Nephron progenitor cell (in vitro differentiated cells): ENCODE measurements at places on chromosomes 6 and 20.
A peak's percentile ranks its signal among the peaks of the same experiment; 100 is the strongest.

DNA sequence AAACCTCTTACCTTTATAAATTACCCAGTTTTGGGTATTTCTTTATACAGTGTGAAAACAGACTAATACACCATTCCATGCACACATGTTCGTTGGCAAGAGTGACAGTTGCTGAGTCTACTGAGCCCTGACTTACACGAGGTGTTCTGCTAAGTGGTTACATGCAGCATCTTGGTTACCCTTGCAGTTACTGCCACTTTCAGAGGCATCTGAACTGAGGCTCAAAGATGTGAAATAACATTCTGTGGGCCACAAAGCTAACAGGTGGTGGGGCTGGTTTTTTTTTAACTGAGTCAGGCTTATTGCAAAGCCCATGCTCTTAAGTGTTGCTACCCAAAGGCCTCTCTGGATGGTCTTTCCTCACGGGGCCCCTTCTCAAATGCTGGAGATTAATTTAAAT lies 54.4 kb upstream of the GTSF1L start:
- H3K27me3 ChIP-seq, result peaks cover 9% of the 10 kb centered on the region
- DNase-seq, result no peak
- H3K36me3 ChIP-seq, result no peaks in the 10 kb centered on the region
- H3K4me3 ChIP-seq, result no peak overlapping the region
- no peaks in the 10 kb centered on the region for H3K4me1 ChIP-seq

DNA sequence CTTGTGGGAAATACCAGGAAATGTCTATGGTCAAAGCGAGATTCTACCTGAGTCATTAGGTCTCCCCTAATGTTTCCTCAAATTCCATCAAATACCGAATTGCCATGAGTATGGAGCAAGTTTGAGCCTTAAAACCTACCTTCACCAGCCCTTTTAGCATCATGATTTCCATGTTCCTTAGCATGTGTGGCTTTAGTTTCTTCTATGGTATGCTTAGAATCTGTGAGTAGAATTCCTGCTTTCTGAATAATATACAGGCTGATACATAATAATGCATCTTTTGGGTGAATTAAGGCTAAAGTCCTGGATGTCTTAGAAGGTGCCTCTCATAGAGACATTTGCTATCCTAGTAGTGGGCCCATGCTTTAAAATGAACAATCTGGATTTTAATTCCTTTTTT lies 32.0 kb downstream of the TSPYL4 start:
- no peaks in the 10 kb centered on the region for H3K27me3 ChIP-seq
- no peak for DNase-seq
- peaks cover 5% of the 10 kb centered on the region for H3K36me3 ChIP-seq
- H3K27ac ChIP-seq, result no peak overlapping the region

GRCh38 chr6:136523196-136523595 lies 27.0 kb downstream of the MAP7 start:
- no peak for DNase-seq
- no peaks in the 10 kb centered on the region for H3K36me3 ChIP-seq
- peaks cover 14% of the 10 kb centered on the region for H3K27me3 ChIP-seq
- no peak overlapping the region for H3K27ac ChIP-seq
- H3K4me3 ChIP-seq, result no peak overlapping the region

GRCh38 chr20:45958593-45958992 lies 13.4 kb downstream of the ZNF335 start:
- H3K4me1 ChIP-seq, result no peaks in the 10 kb centered on the region
- no peak for DNase-seq
- no peak overlapping the region for H3K4me3 ChIP-seq
- H3K36me3 ChIP-seq, result peaks cover 50% of the 10 kb centered on the region

DNA sequence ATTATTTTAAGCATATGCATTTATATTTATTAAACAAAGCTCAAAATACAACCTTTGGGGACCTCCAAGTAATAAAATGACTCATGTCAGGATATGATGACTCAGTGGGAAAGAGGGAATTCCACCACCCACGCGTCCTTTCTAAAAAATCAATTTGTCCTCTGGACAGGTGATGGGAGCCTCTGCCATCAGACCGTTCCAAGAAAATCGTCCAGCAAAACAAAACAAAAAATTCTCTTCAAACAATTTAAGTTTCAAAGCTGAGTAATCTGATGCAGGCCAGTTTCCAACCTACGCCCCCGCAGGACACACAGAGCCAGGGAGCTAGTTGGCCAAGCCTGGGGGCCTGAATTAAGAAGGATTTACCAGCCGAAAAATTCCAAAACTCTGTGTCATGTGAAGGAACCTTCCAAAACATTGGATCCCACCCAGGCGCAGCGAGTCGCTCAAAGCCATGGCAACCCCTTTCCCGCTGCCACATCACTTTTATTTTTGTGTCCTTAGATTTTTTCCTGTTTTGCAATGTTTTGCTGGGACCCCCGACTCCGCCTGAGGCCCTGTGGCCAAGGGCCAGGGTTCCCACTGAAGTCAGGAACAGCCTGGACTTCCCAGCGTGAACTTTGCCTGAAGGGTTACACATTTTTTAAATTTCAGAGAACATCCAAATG lies 95.3 kb downstream of the NFATC2 start:
- H3K27ac ChIP-seq, result peak overlapping the region; percentile 48
- peaks cover 6% of the 10 kb centered on the region for H3K27me3 ChIP-seq
- H3K36me3 ChIP-seq, result no peaks in the 10 kb centered on the region
- DNase-seq, result no peak
- H3K4me3 ChIP-seq, result no peak overlapping the region
- peaks cover 66% of the 10 kb centered on the region for H3K4me1 ChIP-seq

DNA sequence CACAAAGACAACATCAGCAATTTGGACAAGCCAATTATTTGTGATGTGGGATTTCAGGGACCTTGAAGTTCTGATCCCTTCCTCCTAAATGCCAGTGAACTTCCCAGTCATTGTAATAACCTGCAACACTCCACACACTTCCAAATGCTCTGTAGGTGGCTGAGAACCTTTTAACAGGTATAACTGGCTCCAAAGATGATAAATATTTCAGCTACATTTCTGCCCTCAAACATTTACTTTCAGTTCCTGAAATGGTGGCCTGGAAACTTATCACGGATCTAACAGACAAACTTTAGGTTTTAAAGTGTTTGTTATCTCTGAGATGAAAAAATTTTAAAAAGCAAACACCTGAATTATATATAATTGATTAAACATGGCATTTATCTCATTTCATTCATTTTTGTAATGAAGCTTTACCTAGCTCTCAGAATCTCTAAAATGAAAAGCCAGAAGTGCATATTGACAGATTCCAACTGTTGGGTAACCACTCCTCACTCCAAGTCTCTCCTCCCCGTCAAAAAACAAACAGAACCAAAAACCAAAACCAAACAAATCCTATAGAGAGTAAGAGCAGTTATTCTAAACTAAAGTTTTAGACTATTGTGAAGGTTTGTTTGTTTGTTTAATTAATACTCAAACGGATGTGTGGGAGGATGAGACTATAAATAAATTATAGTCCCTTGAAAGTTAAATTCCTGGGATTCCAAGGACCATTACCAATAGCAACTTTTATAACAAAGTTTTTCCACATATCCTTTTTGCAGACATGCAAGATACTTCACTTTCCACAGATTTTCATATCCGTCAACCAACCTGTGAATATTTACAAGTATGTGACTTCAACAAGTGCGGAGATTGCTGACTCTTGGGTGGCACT lies 12.4 kb upstream of the KIAA0408 start:
- no peak overlapping the region for H3K4me3 ChIP-seq
- H3K27me3 ChIP-seq, result no peaks in the 10 kb centered on the region
- H3K27ac ChIP-seq, result no peak overlapping the region
- DNase-seq, result no peak

DNA sequence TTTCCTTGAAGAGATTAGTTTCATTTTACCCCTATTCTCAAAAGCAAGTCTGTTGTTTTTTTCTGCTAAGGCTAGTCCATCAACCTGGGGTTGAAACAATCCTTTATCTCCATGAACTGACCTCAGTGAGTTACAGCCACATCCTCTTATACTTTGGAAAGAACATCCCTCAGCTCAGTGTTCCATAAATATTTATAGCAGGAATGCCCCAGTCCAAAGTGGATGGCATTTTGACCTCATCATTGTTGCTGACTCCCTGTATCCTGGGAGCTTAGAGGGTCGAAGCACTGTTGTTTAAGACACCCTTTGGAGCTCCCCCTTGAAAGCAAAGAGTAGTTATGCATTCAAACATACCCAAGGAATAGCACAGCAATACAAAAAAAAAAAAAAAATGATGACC lies 16.2 kb upstream of the CDYL start:
- peaks cover 3% of the 10 kb centered on the region for H3K27me3 ChIP-seq
- H3K27ac ChIP-seq, result no peak overlapping the region
- H3K4me1 ChIP-seq, result peaks cover 8% of the 10 kb centered on the region
- H3K36me3 ChIP-seq, result peaks cover 14% of the 10 kb centered on the region

- H3K4me1 ChIP-seq, result peaks cover 30% of the 10 kb centered on the region
- H3K36me3 ChIP-seq, result peaks cover 32% of the 10 kb centered on the region
- no peak overlapping the region for H3K4me3 ChIP-seq
- peaks cover 11% of the 10 kb centered on the region for H3K27me3 ChIP-seq
- H3K27ac ChIP-seq, result no peak overlapping the region
- DNase-seq, result peak; percentile 81
These were observed 19.0 kb downstream of the PXDC1 start for GRCh38 chr6:3732345-3733141.

DNA sequence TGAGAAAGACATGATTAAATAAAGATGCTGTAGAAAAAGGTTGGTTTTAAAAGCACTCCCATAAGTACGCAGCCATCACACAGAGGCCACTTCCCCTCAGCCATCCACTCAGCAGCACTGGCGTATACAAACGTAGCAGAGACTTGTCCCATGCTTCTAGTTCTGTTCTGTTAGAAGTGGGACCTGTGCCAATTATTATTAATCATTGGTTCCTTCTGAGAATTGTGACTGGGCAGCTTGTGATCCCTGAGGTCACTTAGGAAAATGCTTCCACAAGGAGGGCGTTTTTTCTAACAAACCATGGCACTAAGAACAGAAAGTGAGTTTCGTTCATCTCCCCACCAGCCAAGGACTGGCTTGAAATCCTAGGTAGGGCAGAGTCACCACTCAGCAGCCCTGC lies 53.9 kb downstream of the FAM120B start:
- H3K36me3 ChIP-seq, result peaks cover 68% of the 10 kb centered on the region
- peaks cover 14% of the 10 kb centered on the region for H3K4me1 ChIP-seq

GRCh38 chr6:137413482-137413881 lies 80.7 kb downstream of the OLIG3 start:
- H3K27me3 ChIP-seq, result peaks cover 13% of the 10 kb centered on the region
- no peaks in the 10 kb centered on the region for H3K36me3 ChIP-seq
- DNase-seq, result no peak

DNA sequence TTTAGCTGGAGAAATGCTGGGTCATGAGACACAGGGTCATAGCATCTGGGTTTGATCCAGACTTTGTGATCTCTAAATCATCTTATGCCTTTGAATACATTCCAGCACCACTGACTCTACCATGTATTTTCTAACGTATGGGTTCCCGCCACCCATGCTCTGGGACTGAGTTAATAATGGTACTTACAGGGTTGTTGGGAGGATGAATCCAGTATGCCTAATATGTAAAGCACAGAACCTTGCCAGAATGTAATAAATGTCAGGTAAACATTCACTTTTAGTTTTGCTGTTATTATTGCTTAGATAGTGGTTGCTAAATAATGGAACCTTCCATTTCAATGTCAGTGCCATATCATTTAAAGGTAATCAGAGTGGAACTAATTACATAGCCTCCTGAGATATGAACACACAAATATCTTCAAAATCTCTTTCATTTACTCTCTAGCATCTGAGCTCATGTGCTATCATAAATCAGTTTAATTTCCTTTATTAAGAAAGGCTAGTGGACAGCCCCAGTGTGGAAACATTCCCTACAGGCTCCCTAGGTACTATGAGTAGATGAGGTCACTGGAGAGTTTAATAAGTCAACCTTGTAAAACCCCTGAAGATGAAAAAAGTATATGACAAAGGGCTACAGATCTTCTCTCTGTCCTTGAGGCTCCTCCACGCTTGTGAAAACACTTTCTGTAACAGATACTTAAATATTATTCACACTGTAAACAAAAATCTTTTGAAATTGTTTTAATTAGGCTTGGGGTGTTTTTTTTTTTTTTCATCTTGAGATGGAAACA lies 226.6 kb downstream of the ALDH8A1 start:
- H3K27me3 ChIP-seq, result peaks cover 4% of the 10 kb centered on the region
- no peaks in the 10 kb centered on the region for H3K36me3 ChIP-seq
- H3K27ac ChIP-seq, result no peak overlapping the region
- DNase-seq, result no peak
- H3K4me1 ChIP-seq, result peaks cover 25% of the 10 kb centered on the region

DNA sequence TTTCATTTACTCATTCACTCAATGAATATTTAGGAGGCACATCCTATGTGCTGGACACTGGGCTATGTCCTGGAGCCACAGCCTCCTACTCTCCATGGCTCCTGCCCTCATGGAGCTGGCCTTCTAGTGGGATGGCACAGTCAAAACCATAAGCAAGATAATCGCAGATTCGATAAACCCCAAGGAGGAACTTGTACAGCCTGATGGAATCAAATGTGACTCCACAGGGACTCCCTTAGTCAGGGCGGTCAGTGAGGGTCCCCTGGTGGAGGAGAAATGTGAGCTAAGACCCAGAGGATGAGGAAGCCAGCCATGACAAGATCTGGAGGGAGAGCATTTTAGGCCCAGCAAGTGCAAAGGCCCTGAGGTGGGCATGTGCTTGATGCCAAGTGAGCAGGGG lies 211.9 kb downstream of the PREX1 start:
- no peak overlapping the region for H3K4me3 ChIP-seq
- H3K4me1 ChIP-seq, result peaks cover 11% of the 10 kb centered on the region
- no peak overlapping the region for H3K27ac ChIP-seq
- H3K36me3 ChIP-seq, result no peaks in the 10 kb centered on the region
- DNase-seq, result no peak
- H3K27me3 ChIP-seq, result peaks cover 11% of the 10 kb centered on the region

GRCh38 chr6:21123507-21124436 lies 469.8 kb upstream of the SOX4 start:
- peaks cover 15% of the 10 kb centered on the region for H3K4me1 ChIP-seq
- H3K4me3 ChIP-seq, result no peak overlapping the region
- no peak for DNase-seq
- no peaks in the 10 kb centered on the region for H3K27me3 ChIP-seq
- peaks cover 4% of the 10 kb centered on the region for H3K36me3 ChIP-seq

GRCh38 chr6:109079981-109080380 lies 14.7 kb downstream of the SESN1 start:
- H3K4me1 ChIP-seq, result peaks cover 10% of the 10 kb centered on the region
- no peak overlapping the region for H3K4me3 ChIP-seq
- H3K36me3 ChIP-seq, result peaks cover 2% of the 10 kb centered on the region
- H3K27ac ChIP-seq, result no peak overlapping the region

DNA sequence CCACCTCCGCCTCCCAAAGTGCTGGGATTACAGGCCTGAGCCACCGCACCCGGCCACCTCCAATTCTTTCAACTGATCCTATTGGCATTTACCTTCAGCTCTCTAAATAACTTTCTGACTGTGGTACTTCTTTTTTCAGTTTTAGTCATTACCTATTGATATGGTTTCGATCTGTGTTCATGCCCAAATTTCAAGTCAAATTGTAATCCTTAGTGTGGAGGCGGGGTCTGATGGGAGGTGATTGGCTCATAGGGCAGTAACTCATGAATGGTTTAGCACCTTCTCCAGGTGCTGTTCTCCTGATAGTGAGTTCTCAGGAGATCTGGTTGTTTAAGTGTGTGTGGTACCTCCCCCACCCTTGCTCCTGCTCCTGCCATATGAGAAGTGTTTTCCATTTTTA lies 140.9 kb downstream of the LPA start:
- H3K36me3 ChIP-seq, result no peaks in the 10 kb centered on the region
- DNase-seq, result no peak
- H3K27ac ChIP-seq, result no peak overlapping the region
- peaks cover 13% of the 10 kb centered on the region for H3K27me3 ChIP-seq
